NCI-H460 (cell line): ENCODE measurements at places on chromosomes 11 and 22. TPM values are rescaled to one million over a fixed set of nuclear protein-coding genes. Genes with fewer than 3 reads are reported as not detected.

DNA sequence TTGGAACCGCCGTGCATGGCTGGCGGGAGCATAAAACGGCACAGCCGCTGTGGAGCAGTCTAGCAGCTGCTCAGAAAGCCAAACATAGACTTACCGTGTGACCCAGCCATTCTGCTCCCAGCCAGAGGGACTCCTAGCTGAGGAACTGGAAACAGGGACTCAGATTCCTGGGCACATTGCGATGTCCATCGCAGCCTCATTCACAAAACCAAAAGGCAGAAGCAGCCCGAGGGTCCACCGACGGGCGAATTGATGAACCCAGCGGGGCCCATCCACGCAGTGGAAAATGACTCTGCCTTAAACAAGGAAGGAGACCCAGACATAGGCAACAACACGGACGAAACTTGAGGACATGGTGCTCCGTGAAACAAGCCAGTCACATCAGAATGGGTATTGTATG is 5.7 kb upstream of the MUC5B start:
- no peak for DNase-seq

- no peak for DNase-seq
Observed at GRCh38 chr22:36976606-36977005, 42.6 kb downstream of the TST start.

DNA sequence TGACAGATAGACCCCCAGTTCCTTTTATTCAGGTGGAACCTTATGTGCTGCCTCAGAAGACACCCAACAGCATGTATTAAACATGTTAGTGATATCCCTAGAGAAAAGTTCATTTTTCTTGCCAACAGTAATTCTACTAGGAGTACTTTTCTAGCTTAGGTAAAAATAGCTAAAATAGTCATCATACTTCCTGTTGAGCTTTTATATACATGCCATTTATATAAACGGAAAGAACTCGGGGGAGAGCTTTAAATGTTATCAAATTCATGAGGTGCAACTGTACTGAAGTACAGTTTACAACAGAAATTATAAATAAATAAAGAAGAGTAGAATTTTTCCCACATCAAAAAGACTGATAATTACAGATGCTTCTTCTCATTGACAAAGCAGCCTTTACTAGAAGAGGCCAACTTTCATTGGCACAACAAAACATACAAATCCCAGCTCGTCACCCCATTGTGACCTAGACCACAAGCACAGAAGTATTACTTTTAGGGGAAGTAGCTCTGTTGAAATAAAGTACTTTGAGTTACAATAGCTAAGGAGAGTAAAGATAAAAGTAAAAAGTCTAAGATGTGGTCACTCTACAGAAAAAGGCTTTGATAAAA is 59.1 kb upstream of the POU2AF2 start:
- DNase-seq = no peak

DNA sequence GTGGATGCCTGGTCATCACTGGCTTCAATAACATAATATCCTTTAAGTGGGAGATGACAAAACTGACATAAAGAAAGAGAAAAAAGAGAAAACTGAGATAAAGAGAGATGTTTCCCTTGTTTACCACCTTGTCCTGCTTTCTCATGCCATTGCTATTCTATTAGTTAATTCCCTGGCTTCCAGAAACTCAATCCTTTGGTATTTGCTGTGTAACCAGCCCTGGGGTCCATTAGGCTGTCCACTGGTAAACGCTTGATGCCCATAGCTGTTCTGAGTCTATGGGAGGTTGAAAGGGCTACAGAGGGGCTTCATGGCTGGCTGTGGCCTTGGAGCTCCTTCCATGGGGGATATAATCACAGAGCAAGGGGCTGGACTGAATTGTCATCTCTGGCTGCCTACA is 243.4 kb upstream of the PLET1 start:
- no peak for DNase-seq

The KREMEN1 gene
- total RNA-seq = 1.5 and 1.6 TPM in 2 replicates

GRCh38 chr11:7974668-7975067 is 9.4 kb upstream of the NLRP10 start:
- no peak for DNase-seq

DNA sequence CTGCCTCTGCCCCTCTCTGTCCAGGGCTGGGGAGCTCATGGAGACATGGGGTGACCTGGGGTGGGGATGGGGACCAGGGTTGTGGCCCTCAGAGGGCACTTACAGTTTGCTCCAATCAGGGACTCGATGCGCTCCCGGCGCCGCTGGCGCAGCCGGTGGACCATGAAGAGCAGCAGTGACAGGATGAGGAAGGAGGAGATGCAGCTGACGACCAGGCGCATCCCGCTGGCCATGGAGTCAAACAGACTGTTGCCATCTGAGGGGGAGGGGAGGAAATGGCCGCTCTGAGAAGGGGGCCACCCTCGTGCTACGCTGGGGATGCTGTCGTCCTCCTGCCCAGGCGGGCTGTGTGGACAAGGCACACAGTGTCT is 80.5 kb downstream of the DGCR2 start:
- DNase-seq = no peak

GRCh38 chr22:29536411-29536810 is 17.1 kb downstream of the THOC5 start:
- no peak for DNase-seq

DNA sequence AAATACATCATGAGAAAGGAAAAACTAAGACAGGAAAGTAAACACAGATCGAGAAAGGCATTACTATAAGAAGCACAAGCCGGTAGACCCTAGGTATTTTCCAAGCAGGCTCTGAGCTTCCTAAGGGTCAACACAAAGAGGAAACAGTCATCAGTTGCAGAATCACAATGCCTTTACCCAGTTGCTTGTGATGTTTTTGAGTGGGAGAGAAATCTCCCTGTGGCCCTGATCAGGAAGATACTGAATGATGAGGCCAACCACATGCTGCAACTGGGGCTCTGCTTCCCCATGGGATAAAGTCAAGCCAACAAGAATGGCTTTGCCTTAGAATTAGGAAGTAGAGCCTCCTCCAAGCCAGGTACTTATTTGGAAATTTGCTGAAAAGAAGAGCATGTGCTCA is 132.6 kb downstream of the MICAL2 start:
- no peak for DNase-seq

DNA sequence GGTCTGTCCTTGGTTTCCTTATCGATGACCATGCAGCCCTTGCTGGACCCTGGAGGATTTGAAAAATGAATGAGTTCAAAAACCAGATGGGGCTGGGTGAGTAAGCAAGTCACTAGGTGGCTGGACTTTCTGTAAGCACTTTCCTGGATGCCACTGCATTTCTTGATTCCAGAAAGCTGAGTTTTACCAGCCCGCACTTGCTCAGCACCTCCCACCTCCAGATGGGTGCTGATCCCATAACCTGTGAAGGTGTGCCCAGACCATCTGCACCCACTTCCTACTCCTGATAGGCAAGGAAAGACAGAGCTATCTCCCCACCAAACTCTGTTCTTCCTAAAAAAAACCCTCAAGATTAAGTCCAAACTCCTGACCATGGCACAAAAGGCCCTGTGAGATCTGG is 21.1 kb downstream of the ASCC2 start:
- DNase-seq = no peak

DNA sequence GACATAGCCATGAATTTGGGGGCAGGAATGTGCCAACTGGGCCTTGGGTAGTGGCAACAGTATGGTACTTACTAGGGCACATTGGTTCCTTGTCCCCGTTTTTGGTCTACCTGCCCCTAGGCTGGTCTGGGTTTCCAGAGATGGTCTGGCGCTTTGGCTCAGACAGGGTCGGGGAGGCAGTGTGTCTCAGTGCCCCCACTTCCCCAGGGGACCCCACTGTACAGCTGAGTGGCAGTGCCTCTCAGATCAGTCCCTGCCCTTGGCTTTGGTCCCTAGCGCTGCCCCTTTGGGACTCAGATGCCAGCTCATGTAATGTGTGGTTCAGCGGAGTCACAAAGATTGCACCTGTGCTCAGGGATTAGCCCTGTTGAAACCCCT is 3.3 kb downstream of the RIC8A start:
- no peak for DNase-seq

DNA sequence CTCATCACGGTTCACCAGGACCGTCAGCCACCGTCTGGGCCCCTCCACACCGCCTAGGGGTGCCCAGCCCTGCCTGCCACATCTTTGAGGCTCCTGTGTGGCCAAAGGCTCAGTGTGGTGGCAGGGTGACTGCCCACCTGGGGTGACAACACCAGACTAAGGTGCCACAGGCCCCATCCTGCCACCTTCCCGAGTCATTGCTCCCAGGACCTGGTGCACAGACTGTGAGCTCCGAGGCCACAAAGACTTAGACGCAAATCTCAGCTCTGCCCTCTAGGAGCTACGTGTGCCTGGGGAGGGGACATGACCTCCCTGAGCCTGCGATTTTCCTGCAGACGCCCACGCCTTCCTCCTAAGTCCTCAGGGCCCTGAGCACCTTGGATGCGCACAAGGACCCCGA is 36.5 kb downstream of the KIAA0930 start:
- DNase-seq = no peak

GRCh38 chr11:14904745-14905103 is 12.7 kb upstream of the CYP2R1 start:
- DNase-seq = no peak

The DRD4 gene
- total RNA-seq = 0.22 and 0.23 TPM in 2 replicates

The USH1C gene
- total RNA-seq = 24.6 and 35.4 TPM in 2 replicates

- no peak for DNase-seq
Observed at GRCh38 chr11:128598506-128599150, 11.3 kb upstream of the ETS1 start.

DNA sequence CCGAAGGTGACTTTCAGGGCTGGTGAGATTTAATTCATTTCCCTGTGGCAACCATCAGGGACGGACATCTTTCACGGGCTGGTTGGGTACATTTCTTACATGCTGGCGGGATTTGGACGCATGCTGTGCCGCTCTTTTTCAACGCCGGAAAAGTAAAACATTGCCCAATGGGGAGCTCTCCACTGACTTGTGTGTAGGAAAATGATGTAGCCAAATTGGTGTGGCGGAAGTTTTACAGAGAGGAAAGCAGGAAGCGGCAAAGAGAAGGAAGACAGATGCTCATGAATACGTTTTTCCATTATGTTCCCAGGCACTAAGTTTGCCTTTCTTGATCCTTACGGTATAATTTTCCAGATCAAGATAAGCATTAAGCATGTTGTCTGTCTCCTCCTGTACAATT is 375.8 kb downstream of the NTM start:
- no peak for DNase-seq

The PRR5 gene
- total RNA-seq = 3.9 and 7.1 TPM in 2 replicates

The PPP2R1B gene
- total RNA-seq = 20.4 and 20.5 TPM in 2 replicates

- DNase-seq = peak; percentile 67
Observed at GRCh38 chr11:820655-821511, 2.2 kb downstream of the PNPLA2 start.

DNA sequence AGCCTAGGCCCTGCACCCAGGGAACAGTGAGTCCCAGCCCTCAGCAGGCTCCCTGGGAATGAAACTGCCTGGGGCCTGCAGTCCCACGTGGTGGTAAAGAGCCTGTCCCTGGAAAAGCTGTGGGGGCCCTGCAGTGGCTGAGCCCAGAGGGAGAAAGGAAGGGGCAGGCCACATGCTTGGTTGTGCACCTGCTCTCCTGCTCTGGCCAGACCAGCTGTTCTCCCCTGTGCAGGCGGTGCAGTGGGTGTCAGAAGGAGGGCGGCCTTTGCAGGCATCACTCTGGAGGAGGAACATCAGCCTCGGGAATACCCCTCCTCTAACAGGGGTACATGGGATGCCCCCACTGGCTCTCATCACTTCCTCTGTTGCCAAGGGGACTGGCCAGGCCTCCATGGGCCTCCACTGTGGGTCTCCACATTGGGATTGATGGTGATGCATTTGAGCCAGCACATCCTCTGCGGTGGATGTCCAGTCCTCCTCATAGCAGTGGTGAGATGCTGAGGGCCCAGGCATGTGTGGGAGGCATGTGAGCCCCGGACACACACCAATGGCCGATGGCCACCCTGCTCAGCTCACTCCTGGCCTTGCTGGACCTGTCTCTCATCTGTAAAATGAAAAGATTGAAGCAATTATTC is 690.4 kb downstream of the BRD1 start:
- DNase-seq = no peak

The NAALADL1 gene
- not detected in 2 replicates for total RNA-seq

DNA sequence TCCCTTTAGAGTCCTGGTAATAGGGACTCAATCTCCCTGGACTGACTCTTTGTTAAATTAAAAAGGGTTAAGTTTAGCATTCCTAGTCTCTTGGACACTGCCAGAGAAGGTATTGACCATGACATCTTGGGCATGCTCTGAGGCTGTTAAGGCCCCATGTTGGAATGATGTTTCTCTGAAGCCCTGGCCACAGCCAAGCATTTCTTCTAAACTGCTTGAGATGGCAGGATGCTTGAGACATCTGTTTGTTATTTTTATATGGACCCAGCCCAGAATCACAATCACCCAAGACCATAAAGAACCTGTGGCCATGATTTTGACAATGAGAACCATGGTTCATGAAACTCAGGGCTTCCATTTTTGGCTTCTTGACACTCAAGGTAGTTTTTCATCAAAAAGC is 5.5 kb upstream of the ANKK1 start:
- no peak for DNase-seq

The TRIM48 gene
- total RNA-seq = not detected in 2 replicates

DNA sequence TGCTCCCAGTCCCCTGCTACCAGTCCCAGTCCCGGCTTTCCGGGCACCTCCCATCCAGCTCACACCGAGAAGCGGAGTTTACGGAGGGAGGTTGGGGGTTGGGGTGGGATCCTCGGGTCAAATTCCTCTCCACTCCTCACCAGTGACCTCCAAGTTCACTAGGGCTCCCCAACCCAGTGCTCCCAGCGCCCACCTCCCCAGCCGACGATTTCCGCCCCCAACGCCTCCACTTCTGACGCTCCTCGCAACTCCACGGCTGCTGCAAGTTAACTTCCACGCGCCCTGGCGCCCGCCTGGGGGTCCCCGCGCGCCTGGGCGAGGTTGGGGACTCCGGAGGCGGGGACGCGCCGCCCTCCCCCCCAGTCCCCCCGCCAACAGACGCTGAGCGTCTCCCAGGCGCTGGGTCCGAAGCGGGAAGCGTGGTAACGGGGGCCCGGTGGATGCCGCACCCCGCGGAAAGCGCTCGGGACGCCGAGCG is 526 bp downstream of the TPST2 start:
- no peak for DNase-seq

- DNase-seq = no peak
Observed at GRCh38 chr22:22424210-22424800, 84.2 kb downstream of the ZNF280B start.

DNA sequence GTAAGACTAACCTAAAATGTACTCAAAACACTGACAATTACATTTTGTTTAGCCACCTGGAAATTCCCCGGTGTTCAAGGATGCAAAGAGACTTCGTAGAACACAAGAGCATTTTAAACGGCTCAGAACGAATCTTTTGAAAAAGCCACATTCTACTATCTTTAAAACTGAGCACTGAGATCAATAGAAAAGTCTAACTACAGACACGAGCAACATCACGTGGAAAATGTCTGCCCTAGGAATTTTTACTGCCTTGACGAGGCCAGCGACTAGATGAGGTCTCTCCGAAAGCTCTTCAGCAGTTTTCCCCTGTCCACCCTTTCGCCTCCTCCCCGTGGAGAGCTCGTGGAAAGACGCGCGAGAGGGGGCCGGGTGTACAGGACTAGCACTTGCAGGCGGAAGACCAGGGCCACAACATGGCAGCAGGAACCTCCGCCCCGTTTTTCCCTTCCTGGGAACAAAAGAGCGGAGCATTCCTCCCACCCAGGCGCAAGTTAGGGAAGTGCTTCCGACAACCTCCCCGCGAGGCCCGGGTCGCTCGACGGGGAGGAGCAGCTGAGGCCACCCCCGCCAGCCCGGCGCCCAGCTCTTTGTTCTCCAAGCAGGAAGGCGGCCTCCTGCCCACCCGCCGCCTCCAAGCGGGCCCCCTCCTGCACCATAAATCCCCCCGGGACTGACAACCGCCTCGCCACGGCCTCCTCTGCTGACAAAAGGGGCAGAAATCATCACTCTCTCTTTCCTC is 1.1 kb downstream of the EIF4G2 start:
- no peak for DNase-seq

GRCh38 chr11:61959678-61960077 is 7.8 kb downstream of the FTH1 start:
- DNase-seq = no peak

The MRGPRX1 gene
- total RNA-seq = not detected in 2 replicates
